HFFc6 (cell line): ENCODE measurements at places on chromosomes 4 and X.

DNA sequence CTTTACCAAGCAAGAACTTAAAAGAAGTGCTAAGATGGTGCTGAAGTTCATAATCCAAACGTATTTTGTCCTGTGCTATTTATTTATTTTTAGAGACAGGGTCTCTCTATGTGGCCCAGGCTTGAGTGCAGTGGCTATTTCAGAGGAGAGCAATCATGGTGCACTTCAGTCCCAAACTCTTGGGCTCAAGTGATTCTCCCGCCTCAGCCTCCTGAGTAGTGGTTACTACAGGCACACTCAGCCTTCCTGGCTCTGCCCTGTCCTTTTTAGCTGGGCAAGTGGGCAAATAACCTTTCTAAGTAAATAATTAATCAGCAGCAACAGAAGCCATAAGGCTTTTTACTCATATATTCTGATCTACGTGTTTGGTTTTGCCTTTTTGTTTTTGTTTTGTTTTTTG lies 2.6 kb downstream of the NSD2 start:
- DNase-seq: no peak

- DNase-seq: no peak
Observed at GRCh38 chr4:145818011-145818410, 120.6 kb downstream of the ZNF827 start.

GRCh38 chr4:87680271-87680670 lies 30.2 kb downstream of the DMP1 start:
- DNase-seq: no peak

- DNase-seq: no peak
Observed at GRCh38 chr4:73908965-73909364, 39.8 kb downstream of the CXCL1 start.

- DNase-seq: no peak
Observed at GRCh38 chr4:36573441-36573840, 292.0 kb downstream of the DTHD1 start.

- DNase-seq: no peak
Observed at GRCh38 chrX:75642811-75643361, 120.0 kb upstream of the ZDHHC15 start.

- DNase-seq: no peak
Observed at GRCh38 chr4:83009529-83009928, 1.1 kb downstream of the LIN54 start.

- DNase-seq: no peak
Observed at GRCh38 chr4:108045687-108046024, 56.0 kb downstream of the HADH start.

GRCh38 chrX:100696699-100697351 lies 35.1 kb downstream of the SYTL4 start:
- no peak for DNase-seq

DNA sequence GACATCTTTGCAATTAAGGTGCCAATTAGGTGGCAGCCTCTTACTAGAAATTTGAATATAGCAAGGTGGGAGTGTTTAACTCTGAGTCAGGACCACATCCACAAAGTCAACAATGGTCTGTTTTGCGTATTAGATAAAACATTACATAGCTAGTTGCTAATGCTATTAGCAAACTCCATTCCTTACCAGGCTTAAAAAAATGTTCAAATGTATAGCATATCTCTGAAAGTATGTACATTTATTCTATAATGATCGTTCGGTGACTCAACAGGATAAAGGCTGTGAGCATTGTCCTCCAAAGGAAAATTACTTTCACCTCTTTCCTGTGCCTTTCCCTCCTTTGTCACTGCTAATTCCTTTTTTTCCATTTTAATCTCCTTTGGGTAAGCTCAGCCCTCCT lies 74.5 kb downstream of the SYTL5 start:
- no peak for DNase-seq

GRCh38 chr4:48334236-48334635 lies 7.1 kb upstream of the SLAIN2 start:
- no peak for DNase-seq

DNA sequence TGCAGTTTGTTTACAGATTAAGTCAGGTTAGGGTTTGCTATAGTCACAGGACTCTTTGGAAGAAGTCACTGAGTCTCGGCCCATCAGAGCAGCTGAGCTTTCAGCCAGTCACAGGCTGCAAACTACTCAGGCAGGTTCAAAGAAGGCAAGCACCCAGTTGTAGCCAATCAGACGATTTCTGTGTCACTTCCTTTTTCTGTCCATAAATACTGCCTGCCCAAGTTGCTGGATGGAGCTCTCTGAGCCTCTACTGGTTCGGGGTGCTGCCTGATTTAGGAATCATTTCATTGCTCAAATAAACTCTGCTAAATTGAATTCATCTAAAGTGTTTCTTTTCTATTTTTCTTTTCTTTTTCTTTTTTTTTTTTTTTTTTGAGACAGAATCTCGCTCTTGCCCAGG lies 7.3 kb upstream of the SH3BP2 start:
- DNase-seq: no peak

- no peak for DNase-seq
Observed at GRCh38 chrX:121666171-121666570, 618.8 kb downstream of the GLUD2 start.

GRCh38 chrX:23195761-23196160 lies 138.9 kb upstream of the PTCHD1 start:
- no peak for DNase-seq

DNA sequence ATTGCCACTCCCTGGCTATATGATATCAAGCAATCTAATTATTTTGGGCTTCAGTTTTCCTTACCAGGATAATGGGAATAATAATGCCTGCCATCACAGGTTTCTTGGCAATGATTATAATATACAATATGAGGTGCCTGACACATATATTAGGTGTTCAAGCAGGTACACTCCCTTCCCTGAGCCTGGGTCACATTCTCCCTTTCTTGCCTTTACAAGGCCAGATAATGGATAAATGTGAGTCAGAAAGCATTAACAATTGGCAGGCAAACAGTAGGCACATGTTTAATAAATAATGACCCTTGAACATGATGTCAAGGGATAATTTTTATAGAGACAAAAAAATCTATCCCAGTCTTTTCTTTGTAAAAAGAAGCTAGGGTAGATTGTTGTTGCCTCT lies 17.2 kb downstream of the NDP start:
- no peak for DNase-seq

- DNase-seq: no peak
Observed at GRCh38 chr4:41366911-41367517, 110.3 kb downstream of the UCHL1 start.

- DNase-seq: no peak
Observed at GRCh38 chr4:7812231-7812857, 127.3 kb downstream of the AFAP1 start.

DNA sequence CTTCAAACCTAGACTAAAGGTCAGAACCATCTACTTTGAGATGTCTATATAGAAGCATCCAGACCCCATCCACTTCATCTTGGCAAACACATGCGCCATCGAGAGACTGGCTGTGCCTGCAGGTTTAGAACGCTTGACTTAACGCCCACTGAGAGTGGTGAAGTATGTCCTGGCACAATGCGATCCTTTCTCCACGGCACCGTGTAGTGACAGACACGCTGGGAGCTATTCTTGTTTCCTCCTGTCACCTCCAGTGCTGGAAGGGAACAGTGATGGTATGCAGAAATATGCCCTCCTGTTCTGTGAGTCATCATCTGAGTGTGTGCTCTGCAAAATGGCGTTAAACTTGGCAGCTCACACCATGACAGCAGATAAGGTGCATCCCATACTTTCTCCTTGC lies 330.2 kb downstream of the NLGN4X start:
- no peak for DNase-seq

GRCh38 chr4:16693641-16694040 lies 204.8 kb downstream of the LDB2 start:
- no peak for DNase-seq

DNA sequence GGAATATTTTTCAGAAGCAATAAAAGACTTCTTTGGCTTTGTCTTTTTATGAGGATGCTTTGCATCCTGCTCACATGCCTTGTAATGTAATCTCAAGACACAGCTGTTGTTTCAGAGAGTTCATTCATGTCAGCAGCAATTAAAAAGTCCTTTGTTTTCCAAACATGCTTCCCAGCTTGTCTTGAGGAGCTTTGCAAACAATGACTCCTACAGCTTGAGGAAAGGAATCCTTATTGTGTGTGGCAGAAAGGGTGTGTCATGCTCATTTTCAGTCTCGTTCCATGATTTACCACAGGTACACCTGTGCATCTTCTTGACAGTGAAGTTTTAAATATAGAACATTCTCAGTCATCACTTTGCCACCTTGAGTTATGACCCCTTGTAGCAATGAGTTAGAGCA lies 139.2 kb upstream of the AADAT start:
- no peak for DNase-seq

DNA sequence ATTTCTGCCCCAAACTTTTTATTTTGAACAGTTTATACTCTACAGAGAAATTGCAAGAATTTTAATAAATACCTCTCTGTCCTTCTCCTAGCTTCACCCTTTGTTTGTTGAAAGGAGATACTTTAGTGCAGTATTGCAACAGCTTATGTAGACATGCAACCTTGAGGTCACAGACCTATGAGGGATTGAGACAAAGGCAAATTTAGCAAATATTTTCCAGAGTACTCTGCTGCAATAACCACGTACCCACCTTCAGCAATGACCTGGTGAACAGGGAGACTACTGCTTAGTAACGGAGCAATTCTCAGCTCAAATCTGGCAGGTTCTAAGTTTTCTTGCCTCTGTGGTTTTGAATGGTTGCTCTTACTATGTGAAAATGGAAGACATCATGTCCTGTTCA lies 13.2 kb downstream of the FGA start:
- no peak for DNase-seq

GRCh38 chrX:151543706-151544105 lies 19.8 kb upstream of the PASD1 start:
- no peak for DNase-seq

GRCh38 chrX:96824166-96824565 lies 59.5 kb upstream of the RPA4 start:
- no peak for DNase-seq

DNA sequence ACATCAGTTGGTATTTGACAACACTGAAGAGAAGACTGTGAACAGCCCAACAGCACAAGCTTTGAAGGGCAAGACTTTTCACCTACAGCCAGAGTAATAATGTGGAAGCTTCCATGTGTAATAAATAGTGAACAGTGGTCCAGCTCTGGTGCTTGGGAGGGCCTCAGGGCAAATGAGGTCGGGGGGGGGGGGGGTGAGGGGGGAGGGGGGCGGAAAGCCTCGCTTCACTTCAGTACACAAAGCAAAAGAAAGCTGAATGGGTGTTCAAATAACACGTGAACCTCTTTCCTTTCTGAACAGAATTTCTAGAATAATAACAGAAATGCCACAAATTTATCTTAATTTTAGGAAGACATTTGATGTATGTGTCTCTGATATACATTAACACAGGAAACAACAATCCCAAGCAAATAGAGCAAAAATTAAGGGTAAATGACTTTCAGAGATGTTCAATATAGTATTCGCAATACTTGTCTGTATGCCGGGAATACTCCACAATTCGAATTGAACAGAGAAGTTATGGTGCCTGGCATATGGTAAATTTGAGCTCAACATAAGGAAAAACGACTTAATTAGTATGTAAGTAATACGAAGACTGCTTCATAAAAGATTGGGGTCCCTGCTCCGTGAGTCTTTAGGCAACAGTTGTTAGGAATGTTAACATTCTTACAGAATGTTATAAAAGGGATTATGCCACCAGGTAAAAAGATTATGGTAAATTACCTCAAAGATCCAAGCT lies 92.6 kb downstream of the FRYL start:
- no peak for DNase-seq

GRCh38 chr4:103673983-103674382 lies 45.8 kb downstream of the TACR3 start:
- no peak for DNase-seq

DNA sequence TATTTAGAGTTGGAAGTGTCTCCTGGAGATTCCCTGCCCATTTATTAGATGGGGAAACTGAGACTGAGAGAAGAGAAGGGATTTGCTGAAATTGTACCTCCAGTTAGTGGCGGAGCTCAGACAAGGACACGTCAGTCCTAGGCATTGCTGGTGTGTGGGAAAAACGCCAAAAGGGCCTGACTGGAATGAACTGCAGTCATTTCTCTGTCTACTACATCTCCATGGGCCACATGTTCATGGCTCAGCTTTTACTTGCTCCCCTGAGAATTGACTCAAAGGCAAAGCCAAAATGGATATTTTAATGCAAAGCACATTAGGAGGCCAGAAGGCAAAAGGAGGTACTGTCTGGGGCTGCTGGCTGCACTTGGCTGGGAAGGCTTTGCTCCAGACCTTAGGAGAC lies 3.9 kb downstream of the TFDP3 start:
- DNase-seq: no peak

DNA sequence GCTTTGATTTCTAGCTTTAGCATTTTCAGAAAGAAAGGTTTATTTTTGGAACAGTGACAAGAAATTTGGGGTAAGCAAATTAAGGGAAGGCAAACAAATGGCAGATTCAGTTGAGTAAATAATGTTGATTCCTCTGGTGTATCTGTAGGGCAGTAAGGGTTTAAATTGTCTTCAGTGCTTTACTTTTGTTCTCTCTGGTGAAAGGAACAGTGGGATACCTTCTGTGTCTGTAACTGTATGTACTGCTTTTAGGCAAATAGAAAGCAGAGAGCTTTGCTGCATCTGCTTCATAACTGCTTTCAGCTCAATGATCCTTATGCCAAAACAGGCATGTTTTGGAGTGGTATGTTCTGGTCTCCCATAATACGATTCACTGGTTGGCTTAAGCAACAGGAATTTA lies 932.1 kb upstream of the SLIT2 start:
- DNase-seq: no peak

GRCh38 chrX:110210417-110211139 lies 107.3 kb downstream of the AMMECR1 start:
- peak; percentile 81 for DNase-seq

DNA sequence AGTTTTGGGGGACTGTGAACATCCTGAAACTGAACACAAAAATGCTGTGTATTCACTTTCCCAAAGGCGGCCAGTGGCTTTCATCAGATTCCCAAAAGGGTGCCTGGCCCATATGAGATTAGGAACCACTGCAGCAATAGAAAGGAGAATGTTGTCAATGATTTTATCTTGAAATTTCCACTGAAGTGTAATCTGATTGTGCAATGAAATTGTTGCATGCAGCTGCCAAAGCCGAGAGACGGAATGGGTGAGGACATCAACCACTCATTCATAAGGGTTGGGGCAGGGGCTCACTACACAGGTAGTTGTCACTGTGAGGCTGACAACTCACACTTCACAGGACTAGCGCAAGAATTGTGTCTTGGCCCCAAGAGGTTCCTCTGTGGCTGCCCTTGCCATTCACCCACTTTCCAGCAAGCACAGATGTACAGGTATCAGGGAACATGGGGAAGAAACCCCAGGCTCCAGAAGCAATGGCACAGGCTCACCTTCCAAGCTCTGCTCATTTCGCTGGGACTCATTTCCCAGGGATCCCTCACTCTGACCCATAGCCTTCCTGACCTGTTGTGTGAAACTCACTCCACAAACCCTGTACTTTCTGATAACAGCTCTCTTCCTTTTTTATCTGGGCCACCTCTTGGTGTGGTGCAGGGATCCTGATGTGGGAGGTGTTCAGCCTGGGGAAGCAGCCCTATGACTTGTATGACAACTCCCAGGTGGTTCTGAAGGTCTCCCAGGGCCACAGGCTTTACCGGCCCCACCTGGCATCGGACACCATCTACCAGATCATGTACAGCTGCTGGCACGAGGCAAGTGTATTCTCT lies 48.8 kb downstream of the BMX start:
- DNase-seq: no peak

GRCh38 chrX:26138274-26138673 lies at the start of gene MAGEB18:
Gene MAGEB18 (plus strand): TSS chrX:26138343. CDS start chrX:26138986, 643 bp downstream.
- no peak for DNase-seq

GRCh38 chr4:79678472-79679202 lies 270.6 kb upstream of the GK2 start:
- no peak for DNase-seq
